Spleen (tissue), 13 donors: ENCODE measurements at places on chromosomes 11 and 22.

DNA sequence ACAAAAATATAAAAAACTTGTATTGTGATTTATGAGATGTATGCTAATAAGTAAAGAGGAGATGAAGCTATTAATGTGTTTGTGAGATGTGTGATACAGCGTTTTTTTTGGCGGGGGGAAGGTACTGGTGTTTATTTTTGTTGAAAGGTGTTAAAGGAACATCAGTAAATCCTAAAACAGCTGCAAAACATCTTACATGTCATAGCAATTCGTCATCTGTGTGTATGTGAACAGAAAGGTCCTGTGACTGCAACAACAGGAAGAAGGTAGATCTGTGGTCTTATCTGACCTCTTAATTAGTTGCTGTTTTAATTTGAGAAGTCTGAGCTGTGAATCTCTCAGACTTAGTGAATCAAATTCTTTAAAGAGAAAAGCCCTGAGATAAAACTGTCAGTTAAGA, 1041.1 kb downstream of the JRKL start:
- no peak for DNase-seq

DNA sequence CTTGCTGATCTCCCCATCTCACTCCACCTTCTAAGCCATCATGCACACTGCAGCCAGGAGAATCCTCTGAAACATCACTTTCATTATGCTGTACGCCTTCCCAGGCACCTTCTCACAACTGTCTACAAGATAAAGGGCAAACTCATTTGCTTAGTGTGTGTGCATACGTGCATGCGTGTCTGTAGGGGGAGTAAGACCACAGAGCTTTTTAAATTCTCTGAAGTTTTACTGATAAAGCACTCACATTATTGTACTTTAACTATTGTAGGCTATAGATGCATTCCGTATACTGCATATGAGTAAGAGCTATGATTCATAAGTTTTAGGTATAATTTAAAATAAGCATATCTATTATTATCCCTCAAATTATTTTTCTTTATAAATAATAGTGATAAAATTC, 15.3 kb upstream of the ANKK1 start:
- no peak for DNase-seq

DNA sequence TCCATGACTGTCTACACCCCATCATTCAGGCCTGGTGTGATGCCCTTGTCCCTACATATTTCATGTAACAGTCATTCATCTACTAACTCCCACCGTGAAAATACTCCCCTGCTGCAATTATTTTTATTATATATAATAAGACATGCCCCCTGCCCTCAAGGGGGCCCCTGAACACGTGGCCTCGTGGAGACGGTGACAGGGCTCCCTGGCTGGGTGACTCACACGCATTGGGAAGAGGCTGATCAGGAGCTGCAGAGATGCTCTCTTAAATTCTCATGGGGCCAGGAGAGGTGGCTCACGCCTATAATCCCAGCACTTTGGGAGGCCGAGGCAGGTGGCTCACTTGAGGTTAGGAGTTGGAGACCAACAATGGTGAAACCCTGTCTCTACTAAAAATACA, 88.6 kb downstream of the ST3GAL4 start:
- DNase-seq, result no peak

GRCh38 chr11:59216641-59217564, 4.2 kb upstream of the MPEG1 start:
- DNase-seq, result peak; percentile 80

DNA sequence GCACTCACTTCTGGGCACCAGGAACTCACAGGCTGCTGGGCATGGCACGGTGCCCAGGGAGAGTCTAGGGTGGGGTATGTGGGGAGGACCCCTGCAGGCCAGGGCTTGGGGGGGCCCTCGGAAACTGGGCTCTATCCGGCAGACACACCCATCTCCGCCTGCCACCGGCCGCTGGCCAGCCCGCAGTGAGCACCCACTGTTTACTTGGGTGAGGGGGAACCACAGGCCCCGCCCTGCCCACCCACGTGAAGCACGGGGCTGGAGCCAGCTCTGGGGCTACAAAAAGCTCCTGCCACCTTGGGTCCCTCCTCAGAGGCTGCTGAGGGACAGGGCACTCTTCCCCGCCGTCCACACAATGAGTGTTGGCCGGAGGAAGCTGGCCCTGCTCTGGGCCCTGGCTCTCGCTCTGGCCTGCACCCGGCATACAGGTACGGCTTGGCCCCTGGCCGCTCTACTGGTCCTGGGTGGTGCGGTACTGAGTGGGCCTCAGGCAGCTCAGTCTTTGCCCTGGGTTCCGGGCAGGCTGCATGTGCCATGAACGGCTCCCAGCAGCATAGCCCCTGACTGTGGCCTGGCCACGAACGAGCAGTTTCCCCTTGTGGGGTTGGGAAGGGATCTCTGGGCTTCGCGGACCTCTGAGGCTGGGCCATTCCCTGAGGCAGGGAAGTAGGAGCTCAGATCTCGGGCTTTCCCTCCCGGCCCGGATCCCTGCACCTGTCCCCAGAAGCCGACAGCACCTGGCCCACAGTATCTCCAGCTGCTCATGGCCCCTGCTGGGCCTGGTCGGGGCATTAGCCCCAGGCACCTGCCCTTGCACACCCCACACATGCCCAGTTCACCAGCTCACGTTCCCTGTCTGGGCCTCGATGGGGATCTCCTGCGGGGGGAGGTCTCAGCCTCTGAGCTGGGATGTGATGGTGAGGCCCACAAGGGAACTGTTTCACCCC, at the start of gene MUC5AC:
Gene MUC5AC, plus strand, starts transcription at position 309 of the 947 bp plus-strand sequence. Its CDS starts 47 bp downstream, at position 356.
- DNase-seq, result peak; percentile 72

GRCh38 chr11:97461934-97462333, 1072.1 kb downstream of the JRKL start:
- no peak for DNase-seq

DNA sequence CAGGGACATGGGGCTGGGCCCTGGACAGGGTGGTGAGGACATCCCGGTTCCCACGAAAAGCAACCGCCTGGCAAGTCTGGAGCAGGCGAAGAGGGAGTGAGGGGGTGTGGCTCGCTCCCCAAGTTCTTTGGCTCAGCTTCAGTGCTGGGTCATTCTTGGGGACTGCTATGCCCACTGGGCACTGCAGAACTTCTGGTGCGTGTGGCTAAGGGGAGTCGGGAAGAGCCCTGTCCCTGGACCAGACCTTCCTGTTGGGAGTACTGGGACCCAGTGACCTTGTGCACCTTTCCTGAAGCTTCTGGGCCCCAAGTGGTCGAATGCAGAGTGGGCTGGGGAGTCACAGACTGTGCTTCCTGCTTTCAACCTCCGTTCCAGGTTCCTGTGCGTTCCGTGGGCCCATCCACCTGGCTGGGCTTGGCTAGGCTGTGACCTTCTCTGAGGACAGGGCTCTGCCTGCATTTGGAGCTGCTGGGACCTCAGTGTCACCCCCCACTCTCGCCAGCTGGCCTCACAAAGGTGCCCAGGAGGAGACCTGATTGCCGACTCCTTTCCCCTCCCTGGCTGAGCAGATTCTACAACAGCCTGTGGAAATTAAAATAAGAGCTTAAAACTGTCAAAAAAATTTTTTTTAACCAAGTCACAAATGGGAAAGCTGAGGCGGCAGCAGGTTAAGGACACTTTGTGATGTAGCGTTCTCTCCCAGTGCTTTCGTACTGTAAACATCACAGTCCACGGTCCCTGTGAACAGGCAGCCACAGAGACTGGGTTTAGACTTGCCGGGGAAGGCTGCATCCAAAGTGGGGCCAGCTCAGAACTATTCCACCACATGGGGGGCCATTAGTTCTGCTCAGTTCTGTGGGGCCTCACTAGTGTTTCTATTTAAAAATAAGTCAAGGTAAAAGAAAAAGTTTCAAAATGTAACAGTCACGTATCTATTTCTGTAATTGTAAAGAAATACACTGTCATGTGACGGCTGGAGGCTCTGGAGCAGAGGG, 63.8 kb upstream of the WNT7B start:
- peak; percentile 75 for DNase-seq

- no peak for DNase-seq
These were observed 342.3 kb downstream of the LARGE1 start for GRCh38 chr22:33577862-33578411.

DNA sequence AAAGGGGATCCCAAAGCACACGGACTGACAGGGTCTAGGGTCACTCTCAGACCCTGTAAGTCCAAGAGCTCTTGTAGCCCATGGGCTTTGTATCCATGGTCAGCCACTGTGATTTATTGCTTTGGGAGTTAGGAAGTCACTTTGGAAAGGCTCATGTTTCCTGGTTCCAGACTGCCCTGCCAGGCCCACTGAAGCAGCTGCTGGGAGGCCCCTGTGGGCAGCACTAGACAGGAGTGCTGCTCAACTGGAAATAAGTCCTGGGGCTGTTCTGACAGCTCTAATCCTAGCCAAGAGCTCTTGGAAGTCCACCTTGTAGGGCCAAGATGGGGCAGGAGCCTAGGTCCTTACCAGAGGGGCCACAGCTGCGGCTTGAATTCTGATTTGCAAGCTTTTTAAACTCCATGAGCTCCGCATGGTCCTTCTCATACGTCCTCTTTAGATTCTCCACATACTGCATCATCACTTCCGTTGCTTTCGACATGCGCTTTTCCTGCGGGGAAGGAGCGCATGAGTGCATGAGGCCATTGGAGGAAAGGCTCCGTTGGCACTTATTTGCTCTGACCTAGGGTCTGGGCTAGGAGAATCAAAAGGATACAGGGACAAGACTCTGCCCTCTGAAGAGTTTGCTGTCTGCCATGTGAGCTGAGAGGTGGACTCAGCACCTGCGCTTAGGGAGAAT, 32.2 kb upstream of the LYVE1 start:
- no peak for DNase-seq

- no peak for DNase-seq
These were observed 119.2 kb downstream of the MICAL2 start for GRCh38 chr11:12229450-12230229.

DNA sequence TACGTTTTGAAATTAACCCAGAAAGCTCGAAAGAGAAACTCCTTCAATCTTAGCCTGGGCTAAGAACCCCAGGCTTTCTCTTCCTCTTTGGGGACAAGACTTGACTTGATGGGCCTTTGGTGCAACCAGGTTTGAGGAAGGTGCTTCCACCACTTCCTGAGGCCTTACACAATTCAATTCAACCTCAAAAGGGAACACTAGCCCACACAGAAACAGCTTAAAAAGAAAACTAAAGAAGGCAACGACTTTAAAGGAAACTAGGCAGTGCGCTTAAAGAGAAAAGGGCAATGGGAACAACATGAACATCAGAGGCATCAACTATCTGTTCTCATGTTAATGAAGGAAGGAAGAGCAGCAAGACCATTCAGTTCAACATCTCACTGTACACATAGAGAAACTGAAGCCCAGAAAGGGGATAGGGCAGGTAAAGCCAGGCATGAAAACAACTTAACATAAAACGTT, 24.8 kb downstream of the PAK1 start:
- no peak for DNase-seq

- no peak for DNase-seq
These were observed 36.0 kb downstream of the SYT13 start for GRCh38 chr11:45250035-45250718.

DNA sequence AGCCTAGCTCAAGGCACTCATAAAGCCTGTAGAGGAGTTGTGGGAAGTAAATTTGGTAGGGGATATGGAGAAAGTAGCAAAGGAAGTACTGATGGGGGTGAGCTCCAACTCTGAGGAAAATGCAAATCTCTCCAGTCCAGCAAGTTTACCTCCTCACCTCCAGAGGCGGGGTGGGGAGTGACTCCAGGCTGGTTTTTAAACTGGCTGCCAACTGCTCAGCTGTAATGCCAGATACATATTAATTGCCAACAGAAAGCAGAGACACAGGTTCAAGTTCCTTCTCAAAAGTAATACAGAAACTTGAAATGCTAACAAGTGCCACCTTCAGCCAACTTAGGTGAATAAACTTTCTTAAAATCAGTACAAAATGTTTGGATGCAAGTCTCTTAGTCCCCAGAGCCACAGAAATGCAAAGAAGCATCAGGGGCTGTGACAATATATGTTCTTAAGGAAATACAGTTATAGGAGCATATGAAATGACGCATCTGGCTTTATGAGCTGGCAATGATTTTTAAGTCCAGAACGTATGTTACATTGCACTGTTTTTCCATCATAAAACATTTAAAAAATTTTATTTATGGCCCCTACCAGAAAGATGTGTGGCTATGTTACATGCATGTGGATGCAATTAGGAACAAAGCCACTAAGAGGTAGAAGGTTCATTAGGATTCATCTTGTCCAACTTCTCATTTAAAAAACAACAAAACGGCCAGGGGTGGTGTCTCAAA, 436.4 kb upstream of the CCDC90B start:
- DNase-seq, result no peak

DNA sequence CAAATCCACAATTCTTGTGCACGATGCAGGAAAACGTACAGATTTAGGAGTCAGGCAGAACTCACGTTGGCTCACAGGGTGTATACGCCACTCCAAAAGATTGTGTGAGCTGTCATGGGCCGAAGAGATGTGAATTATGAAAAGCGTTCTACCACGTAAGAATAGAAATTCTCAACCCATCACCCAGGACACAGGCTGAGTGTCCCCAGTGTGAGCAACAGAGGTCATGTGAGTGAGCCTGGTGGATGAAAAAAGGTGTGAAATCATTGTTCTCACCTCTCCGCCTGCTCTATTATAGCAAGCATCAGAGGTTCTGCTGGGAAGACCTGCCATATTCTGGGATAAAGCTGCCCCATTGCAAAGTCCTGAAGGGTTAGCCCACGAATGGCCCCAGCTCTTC, 235.0 kb downstream of the MN1 start:
- no peak for DNase-seq

GRCh38 chr22:46739094-46739870, 1.2 kb upstream of the CERK start:
- DNase-seq, result no peak

DNA sequence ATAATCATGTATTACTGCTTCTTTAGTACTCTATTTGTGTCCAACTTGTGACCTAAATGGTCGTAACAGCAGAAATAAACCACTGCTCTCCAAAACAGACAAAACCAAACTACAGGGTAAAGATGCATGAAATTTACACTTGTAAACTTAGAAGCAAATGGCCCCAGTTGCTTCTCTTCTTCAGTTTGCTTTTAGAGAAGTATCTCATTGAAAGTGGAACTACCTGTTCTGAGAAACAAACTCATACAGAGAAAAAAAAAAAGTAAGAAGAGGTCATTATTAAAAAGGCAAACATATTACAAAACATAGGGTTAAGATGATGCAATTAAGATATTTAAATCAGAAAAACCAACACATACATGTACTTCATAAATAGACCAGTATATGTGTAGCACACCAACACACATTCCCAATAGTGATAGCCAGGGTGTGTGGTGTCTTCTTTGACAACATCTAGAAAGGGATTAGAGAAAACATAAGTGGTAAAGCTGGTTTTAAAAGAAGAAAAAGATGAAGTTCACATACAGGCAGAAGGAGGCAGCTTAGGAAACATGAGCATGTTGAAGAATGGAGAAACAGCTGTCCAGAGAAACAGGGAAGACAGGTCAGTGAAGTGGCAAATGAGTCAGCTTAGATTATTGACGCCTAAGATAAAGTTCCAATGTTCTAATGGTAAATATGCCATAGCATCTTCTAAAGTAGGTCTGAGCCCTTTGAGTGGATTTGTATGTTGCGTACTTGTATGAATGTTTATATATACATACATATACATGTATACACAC, 844.7 kb upstream of the CCDC90B start:
- DNase-seq, result no peak

GRCh38 chr22:48717883-48718817, 1109.5 kb downstream of the BRD1 start:
- DNase-seq, result peak; percentile 56

- no peak for DNase-seq
These were observed 63.5 kb upstream of the FDX1 start for GRCh38 chr11:110366291-110366690.

GRCh38 chr11:73314117-73314961, 6.3 kb downstream of the ARHGEF17 start:
- no peak for DNase-seq

- DNase-seq, result no peak
These were observed 568.5 kb downstream of the KCNA4 start for GRCh38 chr11:29448246-29448877.

GRCh38 chr11:8685820-8686219, 3.2 kb downstream of the RPL27A start:
- DNase-seq, result no peak
